AG09319 (cell line): ENCODE measurements at places on chromosomes 2 and 18.

GRCh38 chr2:190653931-190654330, 5.0 kb downstream of the NAB1 start:
- DNase-seq: no peak

DNA sequence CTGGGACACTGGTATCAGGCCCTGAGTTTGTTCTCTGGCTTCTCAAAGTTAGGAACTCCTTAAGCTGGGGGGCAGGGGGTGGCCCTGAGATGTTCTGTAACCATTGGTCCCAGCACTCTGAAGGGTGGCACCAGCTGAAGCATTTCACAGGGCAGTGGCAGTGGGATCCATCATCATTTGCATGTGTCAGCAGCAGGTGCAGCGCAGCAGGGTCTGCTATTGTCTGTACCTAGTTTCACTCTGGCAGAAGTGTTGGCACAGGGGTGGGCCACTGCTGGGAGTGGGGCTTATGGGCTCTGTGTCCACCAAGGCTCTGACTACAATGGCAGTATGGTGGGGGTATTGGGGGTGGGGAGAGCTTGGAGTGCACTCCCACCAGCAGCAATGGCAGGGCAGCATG, 460.4 kb upstream of the ZNF804A start:
- no peak for DNase-seq

DNA sequence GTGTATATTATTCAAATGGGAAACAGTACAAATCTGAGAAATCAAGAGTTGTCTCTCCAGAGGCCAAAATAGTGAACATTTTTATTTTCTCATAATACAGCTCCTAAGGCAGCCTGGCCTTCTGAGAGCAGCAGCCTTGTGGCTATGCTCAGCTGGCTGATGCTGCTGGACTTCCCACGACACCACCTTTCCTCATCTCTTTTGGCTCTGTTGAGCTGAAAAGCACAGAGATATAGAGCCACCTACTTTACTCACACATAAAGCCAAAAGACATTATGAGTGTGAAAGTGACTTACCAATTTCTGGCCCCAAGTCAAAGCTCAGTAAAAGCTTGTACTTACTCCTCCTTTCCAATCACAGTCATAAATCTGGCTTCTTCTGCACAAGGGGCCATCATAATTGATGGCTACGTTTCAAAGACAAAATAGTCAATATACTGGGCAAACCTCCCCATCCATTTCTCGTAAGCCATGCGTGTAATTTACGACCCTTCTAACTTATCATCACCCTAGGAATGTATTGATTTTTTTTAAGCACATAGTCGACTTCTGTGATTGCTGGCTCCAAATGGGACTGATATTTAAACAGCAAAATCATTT, 18.6 kb upstream of the REG3A start:
- no peak for DNase-seq

DNA sequence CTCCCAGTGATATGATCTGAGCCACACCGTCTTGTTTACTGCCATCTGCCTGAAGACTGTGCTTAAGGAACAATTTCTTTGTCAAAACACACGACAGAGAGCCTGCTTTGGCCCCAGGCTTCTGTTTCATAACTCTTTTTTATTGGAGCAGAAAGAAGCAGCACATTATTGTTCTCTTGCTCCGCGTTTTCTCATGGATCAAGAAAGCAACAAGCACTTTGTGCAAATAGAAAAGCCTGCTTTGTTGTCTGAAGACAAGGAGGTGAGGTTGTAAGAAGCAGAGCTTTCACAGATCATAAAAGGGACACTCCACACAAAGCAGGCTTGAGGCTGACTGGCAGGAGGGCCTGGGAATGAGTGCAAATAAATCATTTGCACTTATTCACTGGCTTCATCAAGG, 118.3 kb upstream of the FAM136A start:
- no peak for DNase-seq

DNA sequence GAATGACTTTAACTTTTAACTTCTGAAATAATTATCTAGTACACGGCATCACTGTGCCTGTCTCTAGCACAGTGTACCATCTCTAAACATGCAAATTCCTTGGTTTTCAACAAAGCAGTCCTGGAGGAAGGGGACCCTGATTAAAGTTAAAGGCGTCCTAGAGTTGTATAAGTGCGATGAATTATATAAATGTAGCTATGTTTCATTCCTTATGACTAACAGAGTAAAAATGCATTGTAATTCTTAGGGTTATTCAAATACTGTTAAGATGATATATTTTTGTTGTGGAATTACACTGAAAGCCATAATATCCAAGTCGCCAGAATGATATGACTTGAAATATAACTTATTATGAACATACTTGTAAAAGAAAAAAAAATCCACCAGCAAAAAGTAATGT, 544.9 kb upstream of the LINC00305 start:
- DNase-seq: no peak

DNA sequence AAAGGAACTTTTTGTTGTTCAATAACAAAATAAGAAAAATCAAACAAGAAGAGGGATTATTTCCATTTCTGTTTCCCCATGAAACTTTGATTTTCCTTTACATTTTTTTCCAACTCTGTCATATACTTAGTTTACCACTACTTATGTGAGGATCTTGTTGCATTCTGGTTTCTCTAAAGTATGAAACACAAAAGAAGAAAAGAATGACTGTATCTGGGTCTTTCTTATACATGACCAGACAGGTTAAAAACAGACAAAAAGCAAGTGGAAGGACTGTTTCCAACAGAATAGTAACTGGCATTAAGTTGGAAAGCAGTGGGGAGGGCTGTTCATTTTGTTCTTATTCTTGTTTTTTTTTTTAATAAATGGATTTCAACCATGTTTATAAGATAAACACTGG, 1207.8 kb upstream of the FAM98A start:
- DNase-seq: no peak

DNA sequence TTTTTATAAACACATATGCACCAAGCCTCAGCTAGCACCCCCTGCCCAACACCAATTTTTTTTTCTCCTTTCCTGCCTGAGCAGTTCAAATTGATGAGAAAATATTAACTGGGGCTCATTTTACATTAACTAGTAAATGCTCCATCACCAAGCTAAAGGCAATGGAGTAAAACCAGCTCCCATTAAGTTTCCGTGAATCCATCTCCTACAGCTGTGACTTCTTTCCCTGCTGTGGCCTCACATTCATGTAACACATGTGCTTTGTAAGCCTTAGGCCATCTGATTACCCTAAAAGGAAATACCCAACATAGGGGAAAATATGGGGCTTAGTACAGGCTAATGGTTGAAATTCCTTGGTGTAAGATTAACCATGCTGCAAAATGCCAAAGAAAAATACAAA, 60.8 kb downstream of the DNER start:
- DNase-seq: no peak

DNA sequence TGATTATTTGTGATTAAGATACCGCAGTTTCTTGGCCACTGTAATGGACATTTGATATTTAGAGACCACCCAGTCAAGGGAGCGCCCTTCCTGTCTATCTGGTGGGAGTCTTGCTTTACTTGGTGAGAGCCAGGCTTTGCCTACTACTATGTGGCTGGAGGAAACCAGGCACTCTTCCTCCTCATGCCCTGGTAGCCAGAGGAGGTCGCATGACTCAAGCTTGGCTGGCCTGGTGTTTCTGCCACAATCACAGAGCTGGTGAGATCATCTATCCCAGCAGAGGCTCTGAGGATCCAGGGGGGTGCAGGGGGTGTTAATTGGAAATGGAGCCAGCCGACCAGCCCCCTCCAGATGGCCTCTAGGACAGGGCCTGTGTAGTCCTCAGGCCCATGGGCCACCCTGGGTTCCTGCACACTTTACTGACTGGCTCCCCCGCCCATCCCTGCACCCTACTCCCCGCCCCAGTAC, 46.8 kb upstream of the BIN1 start:
- DNase-seq: peak; percentile 48

DNA sequence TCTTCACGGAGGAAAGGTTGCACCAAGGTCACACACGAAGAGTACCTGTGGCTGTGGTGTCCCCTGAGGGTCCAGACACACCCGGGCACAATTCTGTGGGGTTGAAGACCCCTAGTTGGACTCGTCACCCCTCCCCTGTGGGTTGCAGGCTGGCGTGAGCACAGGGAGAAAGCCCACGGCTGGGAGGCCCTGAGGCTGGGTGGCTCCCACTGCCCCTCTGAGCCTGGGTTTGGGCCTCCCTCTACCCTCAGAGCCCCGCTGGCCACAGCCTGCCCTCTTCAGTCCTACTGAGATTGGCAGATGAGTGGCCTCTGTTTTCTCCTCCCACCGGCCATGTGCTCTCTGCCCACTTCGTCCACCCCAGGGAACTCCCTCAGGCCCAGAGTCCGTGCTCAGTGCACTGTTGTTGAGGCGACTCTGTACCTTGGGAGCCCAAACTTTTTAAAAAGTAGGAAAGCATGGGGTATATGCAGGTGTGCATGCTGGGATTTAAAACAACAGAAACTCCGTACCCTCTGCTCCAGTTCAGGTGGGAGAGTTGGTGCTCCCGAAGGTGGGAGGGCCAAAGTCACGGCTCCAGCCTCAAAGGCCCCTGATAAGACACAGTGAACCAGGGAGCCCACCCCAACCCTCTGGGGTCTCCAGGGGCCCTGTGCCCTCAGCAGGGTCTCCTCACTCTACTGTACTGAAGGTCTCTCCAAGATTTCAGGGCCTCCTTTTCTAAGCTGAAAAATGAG, 19.1 kb downstream of the RAMP1 start:
- no peak for DNase-seq

- DNase-seq: no peak
Measured at GRCh38 chr18:37559194-37559593, 6.4 kb downstream of the CELF4 start.

GRCh38 chr2:218008060-218009040, 5.6 kb upstream of the TNS1 start:
- no peak for DNase-seq

DNA sequence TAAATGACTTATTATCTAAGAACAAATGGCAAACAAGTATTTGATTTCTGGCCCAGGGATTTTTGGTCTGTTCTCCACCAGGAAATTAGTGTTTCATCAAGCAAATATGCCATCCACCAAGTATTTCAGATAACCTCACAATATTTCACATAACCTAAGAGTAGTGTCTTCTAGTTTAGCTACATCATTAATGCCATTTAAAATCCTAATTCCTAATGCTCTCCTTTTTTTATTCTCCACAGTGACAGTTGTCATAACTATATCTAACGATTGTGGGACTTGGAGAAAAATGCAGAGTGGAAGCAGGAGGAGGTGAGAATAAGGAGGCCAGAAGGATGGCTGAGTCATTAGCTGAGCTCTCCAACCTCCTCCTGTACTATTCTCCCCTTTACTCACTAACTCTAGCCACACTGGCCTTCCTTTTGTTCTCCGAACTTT, 58.5 kb upstream of the CTLA4 start:
- no peak for DNase-seq

DNA sequence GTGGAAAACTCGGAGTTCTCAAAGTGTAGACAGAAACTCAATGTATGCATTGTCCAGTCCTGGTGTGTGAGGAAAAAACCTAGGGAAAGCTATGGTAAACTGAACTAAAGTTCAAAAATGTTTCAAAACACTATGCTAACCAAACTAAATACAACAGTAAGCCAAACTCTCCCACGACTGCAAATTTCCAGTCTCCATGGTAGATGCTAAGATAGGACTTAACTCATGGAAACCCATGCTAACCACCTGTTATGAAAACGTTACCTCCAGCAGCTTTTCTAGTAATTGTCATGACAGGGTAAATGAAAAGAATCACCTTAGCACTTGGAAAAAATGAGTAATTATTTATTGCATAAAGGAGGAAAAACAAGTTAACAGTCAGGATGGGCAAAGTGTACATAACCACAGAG, 135.7 kb upstream of the EPC2 start:
- DNase-seq: no peak

DNA sequence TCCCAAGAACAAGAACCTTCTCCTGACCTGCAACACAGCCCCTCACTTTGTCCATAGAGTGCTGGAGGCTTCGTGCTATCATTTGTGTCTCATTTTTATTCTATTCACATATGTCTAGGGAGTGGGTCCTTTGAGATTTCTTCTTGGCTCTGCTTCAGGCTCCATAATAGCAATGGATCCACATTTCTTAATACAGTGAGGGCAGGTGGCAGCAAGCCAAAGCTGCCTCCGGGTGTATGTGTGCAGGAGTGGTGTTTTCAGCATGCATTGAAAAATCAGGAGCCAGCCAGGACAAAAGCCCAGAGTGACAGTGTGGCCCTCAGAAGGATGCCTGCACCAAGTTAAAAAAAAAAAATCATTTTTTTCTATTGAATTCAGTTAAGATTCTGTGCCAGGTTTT, 115.1 kb upstream of the PELI1 start:
- DNase-seq: no peak

- no peak for DNase-seq
Measured at GRCh38 chr2:96218508-96219131, 10.0 kb upstream of the STARD7 start.

- peak; percentile 5 for DNase-seq
Measured at GRCh38 chr2:168060986-168061750, 186.2 kb downstream of the STK39 start.

DNA sequence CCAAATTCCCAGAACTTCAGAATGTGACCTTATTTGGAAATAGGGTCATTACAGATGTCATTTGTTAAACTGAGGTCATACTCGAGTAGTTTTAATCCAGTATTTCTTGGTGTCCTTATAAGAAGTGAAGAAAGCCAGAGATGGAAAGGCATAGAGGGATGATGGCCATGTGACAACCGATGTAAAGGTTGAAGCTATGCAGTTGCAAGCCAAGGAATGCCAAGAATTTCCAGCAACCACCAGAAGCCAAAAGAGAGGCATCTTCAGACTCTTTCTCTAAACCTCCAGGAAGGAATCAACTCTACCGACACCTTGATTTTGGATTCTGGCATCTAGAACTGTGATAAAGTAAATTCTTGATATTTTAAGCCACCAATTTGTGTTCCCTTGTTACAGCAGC, 242.2 kb downstream of the CDH20 start:
- DNase-seq: no peak

- DNase-seq: no peak
Measured at GRCh38 chr2:144011098-144011497, 508.8 kb downstream of the ZEB2 start.

GRCh38 chr2:12303181-12304030, 413.3 kb upstream of the TRIB2 start:
- peak; percentile 25 for DNase-seq

- DNase-seq: no peak
Measured at GRCh38 chr18:32200766-32201165, 10.9 kb downstream of the MEP1B start.

GRCh38 chr2:61055557-61055956, 10.1 kb upstream of the SANBR start:
- DNase-seq: no peak

DNA sequence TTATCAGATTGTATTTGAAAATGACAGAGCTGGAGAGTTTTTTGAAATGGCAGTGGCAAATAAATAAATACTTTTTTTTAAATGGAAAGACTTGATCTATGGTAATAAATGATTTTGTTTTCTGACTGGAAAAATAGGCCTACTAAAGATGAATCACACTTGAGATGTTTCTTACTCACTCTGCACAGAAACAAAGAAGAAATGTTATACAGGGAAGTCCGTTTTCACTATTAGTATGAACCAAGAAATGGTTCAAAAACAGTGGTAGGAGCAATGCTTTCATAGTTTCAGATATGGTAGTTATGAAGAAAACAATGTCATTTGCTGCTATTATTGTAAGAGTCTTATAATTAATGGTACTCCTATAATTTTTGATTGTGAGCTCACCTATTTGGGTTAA, 30.9 kb downstream of the CD28 start:
- no peak for DNase-seq
